T47D (cell line): ENCODE measurements at places on chromosomes 16 and 17.

DNA sequence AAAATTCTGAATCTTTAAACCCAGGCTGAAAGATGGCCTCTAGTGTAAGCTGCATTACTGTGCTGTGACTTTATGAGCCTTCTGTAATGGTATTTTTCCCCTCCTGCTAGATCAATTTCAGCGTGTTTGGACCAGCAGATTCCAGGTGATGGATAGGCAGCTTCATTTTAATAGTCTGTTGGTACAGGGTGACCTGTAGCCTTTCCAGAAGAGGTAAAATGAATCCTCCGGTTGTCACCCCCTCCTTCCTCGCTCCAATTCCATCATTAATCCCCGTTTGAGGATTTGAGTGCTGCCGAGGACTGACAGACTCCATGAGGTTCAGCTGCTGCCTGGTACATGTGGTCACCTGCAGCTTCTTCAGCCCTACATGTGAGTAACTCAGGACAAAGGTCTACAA is 48.9 kb downstream of the MYH3 start:
- no peak for DNase-seq

- peak; percentile 18 for DNase-seq
Measured at GRCh38 chr16:74226338-74226954, 70.2 kb upstream of the PSMD7 start.

- DNase-seq: no peak
Measured at GRCh38 chr16:78592111-78592510, 492.7 kb downstream of the WWOX start.

DNA sequence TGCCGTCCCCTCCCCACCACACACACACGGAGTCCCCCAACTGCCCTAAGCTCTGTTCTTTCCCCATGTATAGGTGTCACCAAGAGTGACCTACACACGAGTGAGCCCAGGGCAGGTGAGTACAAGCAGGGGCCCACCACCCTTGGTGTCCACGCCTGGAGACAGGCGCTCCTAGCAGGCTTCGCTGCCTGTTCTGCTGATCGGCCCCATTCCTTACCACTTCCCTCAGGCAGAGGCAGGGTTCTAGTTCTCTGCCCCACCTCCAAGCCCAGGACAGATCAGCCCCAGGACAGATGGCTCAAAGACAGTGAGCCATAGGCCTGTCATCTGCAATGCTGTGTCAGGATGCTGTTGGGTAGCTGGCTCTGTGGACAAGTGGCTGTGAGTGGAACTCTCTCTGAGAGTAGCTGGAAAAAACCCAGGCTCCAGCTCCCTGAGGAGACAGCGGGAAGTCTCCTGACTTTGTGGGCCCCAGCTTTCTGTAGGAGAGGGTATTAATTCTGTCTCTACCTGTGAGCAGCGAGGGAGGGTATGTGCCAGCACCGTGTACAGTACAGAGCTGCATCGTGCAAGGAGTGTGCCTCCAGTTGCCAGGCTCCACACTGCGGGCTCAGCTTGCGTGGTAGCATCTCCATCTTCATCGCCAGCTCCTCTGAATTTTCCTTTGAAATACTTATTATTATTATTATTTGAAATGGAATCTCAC is 897 bp downstream of the TP53I13 start:
- DNase-seq: no peak

- no peak for DNase-seq
Measured at GRCh38 chr16:30748634-30749445, 615 bp downstream of the PHKG2 start.

- no peak for DNase-seq
Measured at GRCh38 chr16:60060731-60061130, 1326.6 kb upstream of the GOT2 start.

DNA sequence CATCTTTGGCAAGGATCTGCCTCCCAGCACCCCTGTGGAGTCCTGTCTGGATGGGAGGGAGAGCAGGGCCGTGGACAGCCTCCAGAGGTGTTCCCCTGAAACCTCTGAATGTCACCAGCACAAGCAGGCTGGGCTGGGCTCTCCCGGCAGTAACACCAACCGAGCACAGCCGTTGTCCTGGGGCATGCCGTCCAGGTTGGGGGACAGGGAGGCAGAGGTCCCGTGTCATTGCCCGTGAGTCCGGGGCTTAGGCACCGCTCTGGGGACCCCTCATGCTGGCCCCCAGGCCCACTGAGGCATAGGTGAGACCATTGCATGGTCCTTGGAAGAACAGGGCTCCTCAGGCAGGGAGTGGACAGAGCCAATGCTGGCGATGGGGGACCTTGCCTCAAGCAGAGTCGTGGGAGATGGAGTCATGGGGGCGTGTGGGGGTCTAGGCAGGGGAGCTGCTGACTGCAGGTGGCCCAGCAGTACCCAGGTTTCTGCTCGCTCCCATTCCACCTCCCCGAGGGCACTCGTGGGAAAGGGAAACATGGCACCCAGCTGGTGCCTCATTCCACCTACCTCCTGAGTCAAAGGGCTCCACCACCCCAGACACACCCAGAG is 17.5 kb downstream of the ENDOV start:
- no peak for DNase-seq

DNA sequence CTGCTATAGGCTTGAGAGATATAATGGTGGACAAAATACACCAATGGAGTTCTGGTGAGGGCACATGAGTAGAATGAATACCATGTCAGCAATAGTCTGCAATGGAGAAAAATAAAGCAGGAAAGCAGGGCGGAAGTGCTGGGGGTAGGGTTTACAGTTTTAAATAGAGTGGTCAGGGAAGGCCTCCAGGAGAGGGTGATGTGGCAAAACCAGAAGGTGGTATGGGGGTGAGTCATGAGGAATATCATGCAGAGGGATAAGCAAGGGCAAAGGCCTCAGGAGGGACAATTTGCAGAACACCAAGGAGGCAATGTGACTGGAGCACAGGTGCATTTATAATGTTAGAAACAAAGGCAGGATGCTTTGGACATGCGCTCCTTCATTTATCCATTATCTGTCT is 102.0 kb downstream of the ITFG1 start:
- DNase-seq: no peak

DNA sequence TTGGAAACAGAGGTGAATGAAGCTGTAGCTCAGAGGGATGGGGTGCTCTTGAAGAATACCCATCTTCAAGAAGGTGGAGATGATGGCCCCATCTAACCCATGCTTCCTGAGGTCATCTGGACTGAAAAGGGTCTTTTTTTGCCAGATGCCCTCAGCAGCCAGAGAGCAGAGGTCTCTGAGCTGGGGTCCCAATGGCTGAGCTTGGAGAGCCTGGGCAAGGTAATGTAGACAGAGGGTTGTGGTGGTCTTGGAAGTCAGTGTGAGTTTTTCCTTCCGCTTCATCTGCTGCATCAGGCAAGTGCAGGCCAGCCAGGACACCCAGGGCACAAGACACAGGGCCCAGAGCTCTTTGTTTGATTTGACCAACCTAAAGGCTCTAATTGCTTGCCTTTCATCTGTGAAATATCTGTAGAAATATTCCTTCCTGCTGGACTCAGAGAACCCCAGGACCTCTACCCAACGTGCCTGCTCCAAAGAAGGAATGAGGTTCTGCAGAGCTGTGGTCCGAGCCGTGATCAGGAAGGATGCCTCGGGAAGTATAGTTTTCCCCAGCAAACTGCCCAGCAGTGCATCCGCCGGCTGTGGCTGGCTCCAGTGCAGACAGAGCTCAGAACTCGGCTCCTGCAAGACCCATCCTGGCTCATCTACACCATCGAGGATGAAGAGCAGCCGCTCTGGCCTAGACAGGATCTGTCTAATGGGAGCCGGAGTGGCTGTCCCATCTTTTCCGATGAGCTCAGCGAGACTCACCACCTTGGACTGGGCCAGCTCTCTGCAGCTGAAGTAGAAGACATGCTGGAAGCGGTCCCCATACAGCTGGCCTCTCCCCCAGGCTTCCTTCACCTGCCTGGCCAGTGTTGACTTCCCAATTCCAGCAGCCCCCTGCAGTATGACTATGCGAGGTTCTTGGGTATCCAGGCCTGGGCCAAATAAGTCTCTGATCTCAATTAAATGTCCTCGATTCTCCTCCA is 25.2 kb downstream of the NLRP1 start:
- no peak for DNase-seq

DNA sequence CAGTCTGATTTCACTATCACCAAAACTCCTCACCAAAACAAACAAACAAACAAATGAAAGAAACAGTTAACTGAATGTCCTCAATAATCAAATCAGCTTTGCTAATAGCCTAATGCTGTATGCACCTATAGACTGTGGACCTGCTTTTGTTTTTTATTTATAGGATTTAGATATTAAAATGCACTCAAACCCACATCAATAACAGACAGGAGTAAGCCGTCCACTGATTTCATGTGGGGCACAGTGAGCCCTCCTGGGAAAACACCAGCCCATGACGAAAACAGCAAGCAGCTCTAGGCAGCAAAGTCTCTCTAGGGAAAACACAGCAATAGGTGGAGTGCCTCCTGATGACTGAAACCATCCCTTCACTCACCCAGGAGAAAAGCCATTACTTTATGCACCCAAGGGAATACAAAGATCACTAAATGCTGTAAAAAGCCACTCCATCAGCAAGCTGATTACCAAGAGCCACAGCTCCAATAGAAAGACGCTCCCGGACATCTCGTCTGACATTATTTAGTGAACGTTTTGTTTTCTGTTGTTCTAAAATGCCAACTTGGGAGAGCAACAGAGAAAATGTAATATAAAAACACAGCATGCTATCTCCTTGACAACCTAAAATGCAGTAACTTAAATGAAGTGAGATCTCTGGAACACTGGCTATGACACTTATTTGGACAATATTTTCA is 47.8 kb downstream of the ANKFY1 start:
- DNase-seq: no peak

DNA sequence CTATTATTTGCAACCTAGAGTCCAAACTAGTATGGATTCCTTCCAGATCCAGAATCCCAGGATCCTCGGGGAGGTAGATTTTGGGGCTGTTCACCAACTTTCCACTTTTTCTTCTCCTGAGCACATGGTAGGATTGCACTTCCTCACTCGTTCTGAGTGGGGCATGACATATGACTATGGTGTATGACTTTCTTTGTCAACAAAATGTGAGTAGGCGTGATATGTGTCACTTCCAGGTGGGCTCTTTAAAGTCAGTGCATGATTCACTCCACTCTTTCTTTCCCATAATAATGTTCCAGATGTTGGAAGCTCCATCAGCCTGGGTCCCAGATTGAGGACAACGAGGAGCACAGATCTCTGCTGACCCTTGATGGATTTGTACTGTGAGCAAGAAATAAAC is 21.5 kb downstream of the IRX5 start:
- no peak for DNase-seq

DNA sequence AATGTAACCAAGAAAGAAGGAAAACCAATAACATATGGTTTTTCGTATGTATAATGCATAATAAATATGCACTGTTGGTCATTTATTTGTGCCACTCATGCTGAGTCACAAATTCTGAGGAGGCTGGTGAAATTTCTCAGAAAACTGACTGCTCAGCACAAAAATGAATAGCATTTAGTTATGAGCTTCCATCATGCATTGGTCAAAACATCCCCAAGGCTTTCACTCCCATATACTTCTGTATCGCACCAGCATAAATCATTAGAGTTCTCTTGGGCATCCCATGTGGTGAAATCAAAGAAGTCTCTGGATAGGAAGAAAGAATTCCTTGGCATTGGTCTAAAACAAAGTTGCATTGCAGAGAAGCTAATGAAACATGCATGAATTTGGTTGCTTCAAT is 785.6 kb upstream of the CDH8 start:
- DNase-seq: no peak

GRCh38 chr17:55451203-55451641 is 29.6 kb upstream of the MMD start:
- no peak for DNase-seq

DNA sequence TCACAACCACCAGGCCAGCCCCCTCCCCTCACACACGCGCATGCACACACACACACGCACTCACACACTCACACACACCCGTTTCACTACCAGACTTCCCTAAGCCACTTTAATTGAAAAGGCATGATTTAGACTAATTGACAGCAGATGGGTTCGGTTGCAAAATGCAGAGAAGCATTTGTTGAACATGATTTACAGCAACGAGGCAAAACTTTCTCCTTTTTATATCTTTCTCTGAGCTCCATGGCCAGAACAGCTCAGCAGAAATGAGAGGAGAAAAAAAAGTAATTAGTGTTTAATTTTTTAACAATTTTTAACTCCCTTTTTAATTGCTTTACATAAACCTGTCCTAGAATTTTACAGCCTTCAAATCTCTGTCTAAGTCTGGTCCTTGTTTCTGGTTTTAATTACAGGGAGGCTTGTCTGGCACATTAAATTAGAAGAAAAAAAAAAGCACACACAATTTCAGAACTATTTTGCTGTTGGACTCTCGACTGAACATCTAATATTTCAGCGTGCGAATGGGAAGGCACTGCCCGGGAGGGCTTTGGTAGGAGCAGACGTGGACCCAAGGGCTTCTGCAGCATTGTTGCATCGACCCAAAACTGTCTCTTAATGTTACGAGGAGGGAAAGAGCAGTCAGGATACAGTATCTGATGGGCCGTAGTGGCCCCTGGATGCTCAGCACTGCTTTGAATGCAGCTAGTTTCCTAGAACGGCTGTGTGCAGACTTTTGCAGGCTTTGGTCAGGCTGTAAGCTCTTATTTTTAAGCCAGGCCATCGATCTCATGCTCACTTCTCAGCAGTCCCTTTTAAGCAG is 255.9 kb downstream of the SOX9 start:
- DNase-seq: no peak

DNA sequence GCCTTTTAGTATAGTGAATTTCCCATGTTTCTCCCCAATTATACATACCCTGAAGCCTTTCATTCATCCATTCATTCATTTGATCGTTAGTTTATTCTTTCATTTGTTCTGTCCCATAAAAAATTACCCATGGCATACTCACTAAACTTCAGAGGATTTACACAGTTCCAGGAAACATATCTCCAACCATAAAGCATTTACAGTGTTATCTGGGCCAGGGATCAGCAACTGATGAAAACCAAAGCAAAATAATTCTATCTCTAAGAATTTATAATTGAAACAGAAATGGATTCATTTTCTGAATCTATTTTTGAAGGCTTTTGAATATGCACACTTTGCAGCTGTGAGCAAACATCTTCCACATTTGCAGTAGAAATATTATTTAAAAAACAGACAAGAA is 547.7 kb downstream of the KCNJ2 start:
- no peak for DNase-seq

DNA sequence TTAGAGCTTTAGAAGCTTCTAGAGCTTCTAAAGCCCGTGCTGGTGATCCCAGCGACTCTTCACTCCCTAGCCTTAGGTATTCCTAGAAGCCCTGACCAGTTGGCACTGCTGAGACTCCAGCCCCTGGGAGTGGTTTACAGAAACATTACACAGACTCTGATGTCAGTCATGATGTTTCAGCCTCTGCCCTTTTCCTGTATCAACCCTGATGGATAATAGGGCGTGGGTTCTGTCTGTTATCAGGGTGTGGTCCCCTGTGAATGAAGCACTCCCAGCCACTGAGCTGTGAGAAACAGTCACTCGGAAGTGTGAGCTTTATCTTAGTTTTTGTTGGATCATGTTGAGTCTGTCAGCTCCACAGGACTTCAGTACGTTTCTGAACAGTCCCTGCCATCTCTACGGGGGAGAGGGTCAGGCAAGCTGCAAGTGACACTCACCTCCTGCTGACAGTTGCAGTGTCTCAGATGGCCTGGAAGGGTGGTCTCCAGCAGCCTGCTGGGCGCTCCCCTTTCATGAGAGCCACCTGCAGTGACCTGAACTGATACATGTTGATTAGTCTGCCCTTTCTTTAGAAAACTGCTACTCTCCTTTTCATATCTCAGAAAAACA is 12.8 kb downstream of the GOSR2 start:
- DNase-seq: no peak
